Activated CD4-positive, alpha-beta T cell treated with anti-CD3 and anti-CD28 coated beads, Interleukin-2, Interleukin-4, amounts not matched to agents 100 ng/mL and 50 ng/mL, durations not matched to agents 16 hours and 8 hours (primary cell): ENCODE measurements at places on chromosomes 1 and 21.
A peak's percentile ranks its signal among the peaks of the same experiment; 100 is the strongest.

DNA sequence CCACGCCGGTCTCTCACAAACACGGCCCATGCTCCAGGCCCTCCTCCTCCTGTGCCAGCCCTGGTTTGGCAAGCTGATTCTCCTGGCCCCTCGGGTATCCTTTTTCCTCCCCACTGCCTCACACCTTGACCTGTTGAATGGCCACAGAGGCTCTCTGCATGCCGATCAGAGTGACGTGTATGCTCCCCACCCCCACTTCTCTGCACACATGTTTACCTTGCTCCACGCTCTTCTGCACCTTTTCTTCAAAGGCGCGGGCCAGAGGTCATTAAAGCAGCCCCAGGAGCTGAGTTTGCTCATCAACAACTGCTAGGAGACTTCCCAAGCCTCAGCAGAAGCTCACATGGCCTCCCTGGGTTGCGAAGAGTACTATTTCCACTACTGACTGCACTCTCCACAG lies 139.3 kb upstream of the EDN2 start:
- no peak for DNase-seq

- no peak for DNase-seq
These were observed 141.4 kb downstream of the PLPP3 start for GRCh38 chr1:56437959-56438358.

GRCh38 chr1:236480758-236481436 lies 42.9 kb upstream of the LGALS8 start:
- DNase-seq, result no peak

DNA sequence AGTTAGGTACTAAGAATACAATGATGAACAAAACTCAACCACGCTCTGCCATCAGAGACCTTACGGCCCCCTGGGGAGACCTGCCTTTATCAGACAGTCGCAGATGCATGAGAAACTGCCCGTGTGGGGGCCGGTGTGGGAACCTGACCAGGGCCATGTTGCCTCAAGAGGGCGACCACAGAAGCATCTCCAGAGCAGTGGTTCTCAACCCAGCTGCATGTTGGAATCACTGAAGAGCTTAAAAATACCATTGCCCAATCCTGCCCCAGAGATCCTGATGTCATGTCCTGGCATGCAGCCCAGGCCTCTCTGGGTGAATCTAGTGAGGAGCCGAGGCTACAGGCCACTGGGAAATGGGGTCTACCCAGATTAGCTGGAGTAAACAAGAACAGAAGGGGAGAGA lies 108.7 kb downstream of the PRDM2 start:
- no peak for DNase-seq

DNA sequence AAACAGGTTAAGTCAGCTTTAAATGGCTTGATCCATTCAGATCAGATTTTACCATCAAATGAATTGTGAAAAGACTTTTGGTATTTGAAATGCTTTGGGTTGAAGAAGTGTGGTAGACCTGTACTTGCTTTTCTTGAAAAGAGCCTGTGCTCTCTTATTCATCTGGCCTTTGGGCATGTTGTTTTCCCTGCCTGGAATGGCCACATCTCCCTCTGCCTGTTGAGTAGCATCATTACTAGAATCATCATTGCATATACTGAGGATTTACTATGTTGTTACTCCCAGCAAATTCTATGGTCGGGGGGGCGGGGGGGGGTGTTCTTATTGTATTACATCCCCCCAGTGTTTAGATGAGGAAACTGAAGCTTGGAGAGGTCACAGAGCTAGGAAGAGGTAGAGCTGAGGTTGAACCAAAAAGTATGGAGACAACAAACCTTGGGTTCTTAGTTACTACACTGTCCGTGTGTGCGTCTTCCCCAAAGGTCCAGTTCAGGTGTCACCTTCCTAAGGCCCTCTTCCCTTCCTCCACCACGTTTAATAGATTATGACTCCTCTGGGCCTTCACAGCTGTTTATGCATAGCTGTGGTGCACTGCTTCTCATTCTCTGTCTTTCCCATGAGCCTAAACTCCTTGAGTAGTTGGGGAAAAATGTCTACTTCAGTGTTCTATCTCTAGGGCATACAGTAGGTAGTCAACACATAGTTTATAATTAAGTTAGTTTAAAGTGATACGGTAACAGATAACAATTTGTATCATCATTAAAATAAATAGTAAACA lies 246.4 kb upstream of the HOOK1 start:
- DNase-seq, result no peak

DNA sequence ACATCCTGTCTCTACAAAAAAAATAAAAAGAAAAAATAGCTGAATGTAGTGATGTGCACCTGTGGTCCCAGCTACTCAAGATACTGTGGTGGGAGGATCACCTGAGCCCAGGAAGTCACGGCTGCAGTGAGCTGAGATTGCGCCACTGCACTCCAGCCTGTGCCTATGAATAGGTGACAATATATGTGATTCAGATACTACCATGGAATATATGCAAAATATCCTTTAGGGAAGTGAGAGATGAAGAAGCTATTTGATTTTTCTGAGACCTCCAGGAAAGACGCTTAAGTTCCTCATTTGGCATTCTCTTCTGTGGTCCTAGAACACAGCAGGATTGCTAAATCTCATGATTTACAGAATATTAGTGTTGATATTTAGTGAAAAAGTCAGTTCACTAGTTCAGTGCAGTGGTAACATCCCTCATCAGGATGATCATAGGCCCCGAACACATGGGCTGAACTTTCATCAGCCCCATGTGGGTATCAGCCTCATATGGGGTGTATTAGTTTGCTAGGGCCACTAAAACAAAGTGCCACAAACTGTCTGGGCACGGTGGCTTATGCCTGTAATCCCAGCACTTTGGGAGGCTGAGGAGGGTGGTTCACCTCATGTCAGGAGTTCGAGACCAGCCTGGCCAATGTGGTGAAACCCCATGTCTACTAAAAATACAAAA lies 6.0 kb upstream of the VASH2 start:
- DNase-seq, result no peak

GRCh38 chr1:177976596-177976995 lies 6.7 kb upstream of the SEC16B start:
- DNase-seq, result no peak

- DNase-seq, result peak; percentile 72
These were observed 893 bp downstream of the RCC2 start for GRCh38 chr1:17438318-17439249.

GRCh38 chr1:155527677-155528076 lies 34.9 kb downstream of the ASH1L start:
- no peak for DNase-seq

GRCh38 chr1:29591601-29592260 lies 355.4 kb downstream of the PTPRU start:
- no peak for DNase-seq

GRCh38 chr1:3063379-3064295 lies 5.4 kb upstream of the PRDM16 start:
- no peak for DNase-seq

GRCh38 chr1:26541816-26542711 lies 12.5 kb downstream of the RPS6KA1 start:
- peak; percentile 85 for DNase-seq

DNA sequence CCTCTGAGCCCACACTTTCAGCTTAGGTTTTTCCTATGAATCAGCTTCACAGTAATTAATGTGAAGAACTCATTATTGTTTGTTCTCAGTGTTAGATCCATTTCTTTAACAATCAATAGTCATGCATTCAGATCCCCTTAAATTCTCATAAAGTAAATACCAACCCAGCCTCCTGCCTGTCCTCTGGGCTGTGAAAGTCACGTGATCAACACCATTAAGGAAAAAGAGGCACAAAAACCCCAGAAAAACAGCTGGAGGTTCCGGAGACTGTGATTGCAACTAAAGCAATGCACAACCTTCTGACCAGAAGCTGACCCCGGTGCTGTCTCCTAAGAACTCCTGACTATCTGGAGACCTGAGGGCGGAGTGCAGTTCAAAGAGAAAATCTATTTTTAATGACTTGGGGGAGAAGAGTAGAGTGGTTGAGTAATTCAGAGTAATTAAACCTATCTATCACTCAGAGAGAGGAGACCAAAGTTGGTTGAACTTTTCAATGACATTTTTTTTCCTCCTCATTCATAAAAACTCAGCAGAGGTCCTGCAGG lies 132.5 kb downstream of the PLXNA2 start:
- no peak for DNase-seq

- peak; percentile 68 for DNase-seq
These were observed at the start of gene PLEKHO1 for GRCh38 chr1:150149271-150150132. Gene PLEKHO1 (plus strand): TSS chr1:150149916. CDS start chr1:150150258, 342 bp downstream.

DNA sequence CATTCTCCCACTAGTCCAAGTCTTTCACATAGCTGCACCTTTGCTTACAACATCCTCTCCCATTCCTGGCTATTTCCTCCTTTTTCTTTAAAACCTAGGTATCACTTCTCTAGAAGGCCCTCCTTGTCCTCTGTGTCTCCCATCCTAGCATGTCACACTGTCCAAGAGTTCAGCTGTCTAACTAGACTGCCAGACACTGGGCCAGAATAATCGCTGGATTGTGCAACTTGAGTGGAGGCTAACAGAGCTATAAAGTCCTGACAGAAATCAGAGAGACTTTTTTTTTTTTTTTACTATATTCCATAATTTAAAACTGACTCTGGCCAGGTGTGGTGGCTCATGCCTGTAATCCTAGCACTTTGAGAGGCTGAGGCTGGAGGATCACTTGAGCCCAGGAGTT lies 4.2 kb upstream of the ANGPTL7 start:
- no peak for DNase-seq

DNA sequence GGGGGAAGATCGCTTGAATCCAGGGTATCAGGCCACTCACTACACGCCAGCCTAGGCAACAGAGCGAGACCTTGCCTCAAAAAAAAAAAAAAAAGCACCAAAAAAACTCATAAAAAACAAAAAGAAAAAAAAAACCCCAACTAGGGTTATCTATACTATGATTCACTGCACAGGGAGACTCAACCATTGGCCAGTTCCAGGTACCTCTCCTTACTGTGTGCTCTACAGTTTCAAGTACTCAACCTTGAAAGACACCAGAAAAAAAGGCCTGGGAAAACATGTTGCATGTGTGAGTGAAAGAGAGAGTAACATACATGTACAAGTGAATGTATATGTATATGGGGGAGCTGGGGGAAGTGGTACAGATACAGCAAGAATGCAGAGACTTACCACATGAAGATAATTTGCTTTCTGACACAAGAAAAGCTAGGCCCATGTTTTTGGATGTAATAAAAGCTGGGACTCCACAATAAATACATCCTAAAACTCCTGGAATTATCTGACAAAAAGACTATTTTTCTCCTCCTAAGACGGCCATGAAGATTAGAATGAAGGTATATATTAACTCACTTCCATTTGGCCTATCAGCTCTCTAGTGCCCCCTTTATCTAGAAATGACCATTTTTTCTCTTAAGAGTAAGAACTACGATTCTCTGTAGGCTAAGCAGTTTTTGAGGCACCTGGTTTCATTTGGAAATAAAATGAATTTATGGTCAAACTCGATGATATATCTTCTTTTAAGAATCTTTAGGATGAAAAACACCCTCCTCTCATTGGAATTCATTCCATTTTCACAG lies 52.2 kb downstream of the SLC27A3 start:
- DNase-seq, result no peak

- DNase-seq, result peak; percentile 67
These were observed 9.2 kb upstream of the CBR3 start for GRCh38 chr21:36125512-36126207.

- DNase-seq, result no peak
These were observed at the start of gene TNNT2 for GRCh38 chr1:201377611-201378092. Gene TNNT2 (minus strand): TSS chr1:201377680. CDS start chr1:201373254, 4,426 bp downstream.

DNA sequence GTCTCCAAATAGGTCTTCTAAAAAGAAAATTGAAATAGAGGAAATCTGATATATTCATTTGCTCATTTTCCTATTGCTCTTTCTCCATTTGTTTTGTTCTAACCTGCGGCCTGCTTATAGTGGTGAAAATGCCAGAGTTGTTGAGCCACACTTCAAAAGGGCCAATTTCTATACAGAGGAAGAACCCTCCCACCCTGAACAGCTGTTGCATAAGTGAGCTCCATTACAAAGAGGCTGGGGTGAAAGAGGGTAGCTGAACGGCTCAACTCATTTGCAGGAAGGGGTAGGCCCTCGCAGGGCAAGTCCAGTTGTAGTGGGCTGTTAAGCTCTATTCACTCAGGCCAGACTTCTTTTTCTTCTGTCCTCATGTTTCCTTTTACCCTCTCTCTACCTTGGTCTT lies 8.8 kb downstream of the ADCY10 start:
- DNase-seq, result no peak

DNA sequence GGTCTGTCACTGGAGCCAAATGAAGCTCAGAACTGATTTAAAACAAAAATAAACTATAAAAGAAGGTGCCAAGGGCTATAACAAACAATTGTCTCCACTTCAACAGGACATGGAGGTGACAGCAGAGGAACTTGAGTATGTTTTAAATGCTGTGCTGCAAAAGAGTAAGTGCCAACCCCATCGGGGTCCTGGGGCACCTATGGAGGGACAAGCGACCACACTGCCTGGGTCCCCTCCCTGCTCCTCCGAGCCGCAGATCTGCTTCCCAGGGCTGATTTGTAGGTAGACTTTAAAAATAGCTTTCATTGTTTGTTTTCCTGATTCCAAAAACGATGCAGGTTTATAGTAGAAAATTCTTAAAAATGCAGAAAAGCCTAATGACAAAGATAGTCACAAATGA lies 42.8 kb downstream of the CAPN9 start:
- no peak for DNase-seq

- no peak for DNase-seq
These were observed 2.7 kb downstream of the TMEM240 start for GRCh38 chr1:1537626-1538250.

DNA sequence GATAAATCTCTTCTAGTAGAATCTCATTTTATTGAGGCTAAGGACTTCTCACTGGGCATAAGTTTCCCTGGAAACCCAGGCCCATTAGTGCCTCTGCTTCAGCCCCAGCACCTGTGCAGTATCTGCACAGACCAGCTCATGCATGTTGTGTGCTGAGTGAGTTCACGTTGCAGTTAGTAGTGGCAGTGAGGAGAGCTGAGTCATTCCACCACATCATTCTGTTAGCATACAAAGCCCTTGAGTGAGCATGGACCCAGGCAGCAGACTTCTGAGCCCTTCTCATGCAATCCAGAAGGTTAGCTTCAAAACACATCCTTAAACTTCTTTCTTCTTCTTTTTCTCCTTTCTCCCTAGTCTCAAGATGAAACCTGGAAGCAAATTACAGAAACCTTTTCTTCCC lies 45.8 kb upstream of the NTPCR start:
- DNase-seq, result peak; percentile 71

DNA sequence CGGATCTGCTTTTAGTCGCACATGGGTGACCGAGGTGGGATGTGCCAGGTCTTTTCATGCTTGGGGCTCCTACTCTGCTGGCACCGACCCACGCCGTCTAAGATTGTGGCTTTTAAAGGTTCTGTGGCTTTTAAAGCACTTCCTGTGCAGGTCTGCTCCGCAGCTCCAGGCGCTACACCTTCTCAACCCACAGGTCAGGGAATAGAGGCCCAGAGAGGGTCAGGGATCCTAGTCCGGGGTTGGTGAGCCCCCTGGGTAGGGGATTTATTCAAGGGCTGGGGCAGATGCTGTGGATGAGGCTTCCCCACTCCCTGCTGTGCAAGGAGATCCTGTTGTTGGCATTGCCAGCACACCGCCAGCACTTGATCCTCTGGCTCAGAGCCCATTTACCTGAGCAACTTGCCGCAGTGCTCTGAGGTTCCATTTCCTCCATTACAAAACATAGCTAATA lies 212.8 kb upstream of the RAB4A start:
- DNase-seq, result no peak

- no peak for DNase-seq
These were observed 123.2 kb downstream of the DMRTB1 start for GRCh38 chr1:53582211-53583020.
